Activated B cell treated with CpG ODN at 0.5 μM for 24 hours (primary cell): ENCODE measurements at places on chromosomes 16 and 17.

GRCh38 chr16:18055411-18055916 is 281.1 kb downstream of the NPIPA8 start:
- DNase-seq, result no peak

DNA sequence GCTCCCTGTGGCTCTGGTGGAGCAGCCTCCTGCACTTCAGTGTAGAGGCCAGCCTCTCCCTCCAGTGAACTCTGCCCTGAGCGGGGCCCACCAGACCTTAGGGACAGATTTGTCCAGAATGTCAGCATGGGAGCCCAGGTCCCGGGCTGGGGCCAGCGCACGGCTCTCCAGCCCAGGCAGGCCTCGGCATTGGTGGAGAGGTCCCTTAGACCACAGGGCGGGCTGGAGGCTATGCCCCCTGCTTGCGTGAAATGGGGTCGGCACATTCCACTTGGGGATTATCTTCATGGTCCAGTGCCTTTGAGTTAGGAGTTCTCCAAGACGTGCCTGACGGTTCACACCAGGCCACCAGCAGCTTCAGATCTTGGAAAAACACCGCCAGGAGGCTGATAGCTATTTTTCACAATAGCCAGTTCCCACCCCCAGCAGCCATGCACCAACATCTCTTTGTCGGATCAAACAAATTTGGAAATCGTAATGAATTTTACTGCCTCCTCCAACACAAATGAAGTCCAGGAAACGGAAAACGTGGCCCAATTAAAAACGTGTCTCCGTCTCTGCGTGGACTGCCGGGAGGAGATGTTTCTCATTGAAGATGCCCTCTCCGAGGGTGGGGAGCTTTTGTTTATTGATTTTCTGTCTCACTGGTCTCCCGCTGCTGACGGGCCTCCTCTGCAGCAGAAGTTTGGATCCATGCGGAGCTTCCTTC is 110.0 kb upstream of the CIBAR2 start:
- no peak for DNase-seq

DNA sequence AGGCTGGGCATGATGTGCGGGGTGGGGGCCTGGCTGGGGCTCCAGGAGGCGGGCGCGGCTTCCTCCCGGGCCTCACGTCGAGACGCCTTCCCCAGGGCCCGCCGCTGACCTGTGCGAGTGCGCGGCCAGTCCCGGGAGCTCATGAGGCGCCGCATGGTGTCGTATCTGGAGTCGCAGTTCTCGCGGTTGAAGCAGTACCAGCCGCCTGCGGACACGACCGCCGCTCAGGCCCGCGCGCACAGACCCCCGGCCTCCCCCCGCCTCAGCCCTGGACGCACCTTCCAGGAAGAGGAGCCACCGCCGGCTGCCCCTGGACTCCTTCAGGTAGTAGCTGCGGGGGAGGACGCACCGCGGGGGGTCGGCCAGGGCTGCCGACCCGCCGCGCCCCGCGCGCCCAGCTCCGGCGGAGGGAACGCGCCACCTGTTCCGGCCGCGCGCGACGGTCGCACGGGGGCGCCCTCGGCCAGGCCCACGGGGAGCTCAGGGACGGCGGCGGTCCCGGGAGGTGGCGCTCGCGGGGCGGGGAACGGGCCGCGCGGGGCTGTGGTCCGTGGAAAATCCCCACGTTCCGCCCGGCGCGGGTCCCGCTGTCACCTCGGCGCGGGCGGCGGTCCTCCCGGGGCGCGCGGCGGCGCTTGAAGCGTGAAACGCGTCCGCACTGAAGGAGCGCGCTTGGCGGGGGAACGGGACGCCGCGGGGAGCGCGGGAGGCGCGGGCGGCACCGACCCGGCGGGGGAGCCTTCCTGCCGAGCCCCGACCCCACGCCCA is 1.4 kb downstream of the NOTUM start:
- DNase-seq, result peak; percentile 90

GRCh38 chr16:74774223-74775139 is at the start of gene FA2H:
TSS of gene FA2H (minus strand) at chr16:74774820. CDS start at chr16:74774755, 65 bp downstream.
- DNase-seq, result peak; percentile 65

- DNase-seq, result no peak
Observed at GRCh38 chr17:9240659-9241370, 219.5 kb downstream of the NTN1 start.

DNA sequence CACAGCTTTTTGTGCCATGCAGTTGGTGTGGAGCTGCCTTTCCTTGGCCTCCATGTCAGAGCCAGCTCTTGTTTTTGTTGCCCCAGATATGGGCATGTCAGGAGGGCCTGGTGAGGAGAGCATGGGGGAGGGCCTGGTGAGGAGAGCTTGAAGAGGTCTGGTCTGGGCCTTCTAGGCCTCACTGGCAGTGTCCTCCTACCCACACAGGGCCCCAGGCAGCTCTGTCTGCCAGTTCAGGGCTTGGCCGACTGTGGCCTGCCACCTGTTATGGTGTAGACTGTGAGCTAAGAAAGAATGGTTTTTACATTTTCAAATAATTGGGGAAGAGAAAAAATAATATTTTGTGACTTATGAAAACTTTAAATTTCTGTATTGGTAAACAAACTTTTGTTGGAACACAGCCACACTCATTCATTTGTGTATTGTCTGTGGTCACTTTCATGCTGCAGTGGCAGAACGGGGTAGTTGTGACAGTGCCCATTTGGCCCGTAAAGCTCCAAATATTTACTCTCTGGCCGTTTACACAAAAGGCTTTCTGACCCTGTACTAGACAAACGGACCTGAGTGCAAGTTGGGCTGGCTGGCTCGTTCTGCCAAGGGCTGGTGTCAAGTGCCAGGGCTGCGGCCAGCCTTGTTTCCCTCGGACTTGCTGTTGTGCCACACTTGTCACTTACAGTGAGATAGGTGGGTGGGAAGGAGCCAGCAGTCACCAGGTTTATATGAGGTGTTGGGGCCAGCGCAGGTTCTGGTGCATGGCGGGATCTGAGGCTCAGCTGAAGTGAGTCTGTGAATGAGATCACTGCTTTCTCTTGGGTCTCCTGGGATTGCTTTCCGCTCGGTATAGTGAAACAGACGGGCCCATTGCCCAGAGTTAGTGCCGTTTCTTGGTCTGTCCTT is 18.2 kb downstream of the PGS1 start:
- no peak for DNase-seq

GRCh38 chr16:48057048-48057447 is 98.7 kb downstream of the ABCC12 start:
- no peak for DNase-seq

- DNase-seq, result no peak
Observed at GRCh38 chr17:50615828-50616227, 18.9 kb upstream of the ABCC3 start.

DNA sequence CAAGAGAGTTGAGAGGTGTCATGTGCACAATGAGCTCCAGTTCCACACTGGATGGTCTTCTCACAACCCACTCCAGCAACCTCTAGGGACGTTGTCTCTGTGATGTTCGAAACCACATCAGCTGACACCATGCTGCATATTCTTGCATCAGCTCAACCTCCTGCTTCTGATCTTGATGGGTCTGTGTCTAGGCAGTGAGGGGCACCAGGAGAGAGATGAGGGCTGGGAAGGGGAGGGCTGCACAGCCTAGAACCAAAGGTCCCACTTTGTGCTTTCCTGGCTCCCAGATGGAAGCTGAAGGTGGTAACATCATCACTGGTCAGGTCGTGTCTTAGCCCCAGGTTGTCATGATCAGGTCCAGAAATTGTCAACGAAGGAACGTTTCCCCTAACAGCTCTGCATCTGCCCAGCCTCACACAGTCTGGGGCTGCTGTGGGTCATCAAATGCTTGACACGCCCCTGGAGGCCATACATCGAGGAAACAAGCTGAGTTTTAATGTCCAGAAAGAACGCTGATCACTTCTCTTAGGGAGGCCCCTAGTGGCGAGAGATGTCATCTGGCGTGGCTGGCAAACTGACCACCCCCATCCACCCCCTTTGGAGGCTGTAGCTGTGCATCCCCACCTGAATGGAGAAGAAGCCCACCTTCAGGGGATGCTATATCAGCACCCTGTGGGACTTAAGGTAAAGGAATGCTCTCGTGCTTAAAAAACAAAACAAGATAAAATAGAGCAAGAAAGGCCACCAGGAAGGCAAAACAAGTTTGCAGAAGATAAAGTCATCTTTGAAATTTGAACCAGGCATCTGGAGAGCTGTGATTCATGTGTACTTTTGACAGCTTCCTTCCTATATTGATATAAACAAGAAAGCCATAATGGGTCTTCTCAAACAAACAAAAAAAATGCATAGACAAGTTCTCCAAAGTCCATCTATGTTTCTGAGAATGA is 58.3 kb downstream of the WIPI1 start:
- DNase-seq, result peak; percentile 23

- DNase-seq, result no peak
Observed at GRCh38 chr17:72706396-72706981, 386.0 kb downstream of the SLC39A11 start.

DNA sequence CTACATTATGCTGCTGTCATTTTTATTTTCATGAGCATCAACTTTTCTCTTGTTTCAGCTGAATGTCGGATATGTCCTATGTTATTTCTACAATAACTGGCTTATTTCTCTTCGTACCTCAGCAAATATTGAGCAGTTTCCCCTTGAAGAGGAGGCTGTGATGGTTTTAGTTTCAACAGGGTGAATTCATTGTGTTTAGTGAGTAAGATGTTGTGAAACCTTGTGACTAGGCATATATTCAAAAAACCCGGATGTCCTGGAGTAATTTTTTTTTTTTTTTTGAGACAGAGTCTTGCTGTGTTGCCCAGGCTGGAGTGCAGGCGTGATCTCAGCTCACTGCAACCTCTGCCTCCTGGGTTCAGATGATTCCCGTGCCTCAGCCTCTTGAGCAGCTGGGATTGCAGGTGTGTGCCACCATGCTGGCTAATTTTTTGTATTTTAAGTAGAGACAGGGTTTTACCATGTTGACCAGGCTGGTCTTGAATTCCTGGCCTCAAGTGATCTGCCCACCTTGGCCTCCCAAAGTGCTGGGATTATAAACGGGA is 11.1 kb downstream of the CPD start:
- no peak for DNase-seq

GRCh38 chr17:62899361-62899760 is 66.7 kb upstream of the TANC2 start:
- no peak for DNase-seq

DNA sequence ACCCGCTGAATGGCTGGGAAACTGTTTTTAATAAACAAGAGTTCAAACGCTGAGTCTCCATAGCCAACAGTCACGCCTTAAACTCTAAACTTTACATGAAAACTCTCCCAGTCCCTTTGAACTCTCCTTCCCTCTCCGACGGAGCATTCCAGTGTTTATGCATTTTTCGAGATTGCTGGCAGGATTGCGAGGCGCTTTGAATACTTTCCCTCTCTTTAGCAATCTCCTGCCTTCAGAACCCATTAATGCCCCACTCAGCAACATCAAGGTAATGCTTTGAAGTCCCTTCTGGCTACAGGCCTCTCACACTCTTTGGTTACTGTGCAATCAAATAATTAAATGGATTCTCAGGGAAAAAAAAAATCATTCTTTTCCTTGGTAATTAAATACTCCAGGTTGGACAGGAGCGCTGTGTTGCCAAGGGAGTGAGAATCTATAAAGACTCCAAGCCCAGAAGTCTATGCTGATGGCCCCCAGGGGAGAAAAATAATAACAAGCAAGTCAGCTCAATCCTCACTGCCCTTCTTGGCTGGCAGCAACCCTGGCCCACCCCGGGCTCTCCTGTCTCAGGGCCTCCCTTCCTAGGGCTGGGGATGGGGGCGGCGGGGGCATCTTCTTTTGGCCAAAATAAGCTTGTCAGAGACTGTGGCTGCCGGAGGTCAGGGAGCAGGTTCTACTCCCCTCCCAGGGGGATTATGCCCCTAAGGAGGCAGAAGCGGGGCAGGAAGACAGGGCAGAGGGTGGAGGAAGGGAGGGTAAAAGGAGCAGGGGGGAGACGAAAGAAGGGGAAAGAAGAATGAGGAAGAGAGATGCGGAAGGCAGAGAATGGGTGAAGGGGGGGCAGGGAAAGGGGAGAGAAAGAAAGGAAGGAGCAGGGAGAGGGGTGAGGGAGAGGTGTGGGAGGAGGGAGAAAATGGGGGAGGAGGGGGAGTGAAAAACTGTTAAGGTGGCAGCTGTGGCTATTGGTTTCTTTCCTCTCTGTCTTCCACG is 45.2 kb downstream of the AXIN2 start:
- no peak for DNase-seq

DNA sequence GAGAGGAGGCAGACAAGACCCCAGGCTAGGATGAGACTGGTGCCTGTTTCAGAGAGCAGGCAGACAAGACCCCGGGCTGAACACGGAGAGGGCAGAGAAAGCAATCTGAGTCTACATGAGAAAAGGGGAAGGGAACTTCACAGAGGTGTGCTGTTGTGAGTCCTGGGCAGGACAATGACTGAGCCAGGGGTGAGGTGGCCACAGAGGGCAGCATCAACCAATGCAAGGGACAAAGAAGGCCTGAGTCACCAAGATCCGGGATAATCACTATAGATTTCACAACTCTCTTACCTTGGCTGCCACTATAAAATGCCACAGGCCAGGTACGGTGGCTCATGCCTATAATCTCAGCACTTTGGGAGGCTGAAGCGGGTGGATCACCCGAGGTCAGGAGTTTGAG is 89.0 kb downstream of the SLC39A11 start:
- no peak for DNase-seq

DNA sequence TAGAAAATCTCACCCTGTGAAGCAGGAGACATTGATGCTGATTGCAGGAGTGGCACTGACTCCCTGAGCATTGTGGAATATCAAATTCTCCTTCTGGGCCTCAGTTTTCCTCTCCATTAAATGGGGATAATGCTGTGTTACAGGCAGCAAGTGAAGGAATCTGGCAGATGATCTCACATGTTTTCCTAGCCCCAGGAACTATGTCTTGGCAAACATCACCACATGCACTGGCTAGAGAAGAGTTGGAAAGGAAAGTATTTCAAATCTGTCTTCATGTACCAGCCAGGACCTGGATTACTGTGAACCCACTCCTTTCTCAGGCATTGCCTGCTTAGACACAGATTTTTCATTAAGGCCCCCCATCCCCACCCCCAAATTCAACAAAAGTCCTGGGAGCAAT is 13.6 kb upstream of the CCL8 start:
- no peak for DNase-seq

GRCh38 chr17:49223517-49224197 is 6.9 kb downstream of the PHOSPHO1 start:
- DNase-seq, result peak; percentile 67

DNA sequence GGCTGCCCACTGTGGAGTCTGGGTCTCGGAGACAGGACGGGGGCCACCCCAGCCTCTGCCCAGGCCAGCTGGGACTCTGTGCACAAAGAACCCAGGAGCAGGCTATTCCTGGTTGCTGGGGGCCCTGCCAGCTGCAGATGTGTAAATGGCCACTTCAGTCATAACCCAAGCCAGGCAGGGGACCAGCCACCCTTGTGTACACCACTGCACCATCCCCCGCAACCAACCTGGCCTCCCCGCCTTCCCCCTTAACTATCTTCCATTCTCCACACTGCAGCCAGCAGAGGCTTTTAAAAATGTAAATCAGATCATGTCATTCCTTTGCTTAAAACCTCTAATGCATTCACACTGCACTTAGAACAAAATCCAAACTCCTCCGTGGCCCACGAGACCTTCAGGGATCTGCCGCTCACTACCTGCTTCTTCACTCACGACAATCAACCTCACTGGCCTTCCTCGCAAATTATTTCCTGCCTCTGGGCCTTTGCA is 28.3 kb downstream of the RTN4RL1 start:
- DNase-seq, result no peak
